Neural crest cell (in vitro differentiated cells): ENCODE measurements at places on chromosomes 2 and 18.

DNA sequence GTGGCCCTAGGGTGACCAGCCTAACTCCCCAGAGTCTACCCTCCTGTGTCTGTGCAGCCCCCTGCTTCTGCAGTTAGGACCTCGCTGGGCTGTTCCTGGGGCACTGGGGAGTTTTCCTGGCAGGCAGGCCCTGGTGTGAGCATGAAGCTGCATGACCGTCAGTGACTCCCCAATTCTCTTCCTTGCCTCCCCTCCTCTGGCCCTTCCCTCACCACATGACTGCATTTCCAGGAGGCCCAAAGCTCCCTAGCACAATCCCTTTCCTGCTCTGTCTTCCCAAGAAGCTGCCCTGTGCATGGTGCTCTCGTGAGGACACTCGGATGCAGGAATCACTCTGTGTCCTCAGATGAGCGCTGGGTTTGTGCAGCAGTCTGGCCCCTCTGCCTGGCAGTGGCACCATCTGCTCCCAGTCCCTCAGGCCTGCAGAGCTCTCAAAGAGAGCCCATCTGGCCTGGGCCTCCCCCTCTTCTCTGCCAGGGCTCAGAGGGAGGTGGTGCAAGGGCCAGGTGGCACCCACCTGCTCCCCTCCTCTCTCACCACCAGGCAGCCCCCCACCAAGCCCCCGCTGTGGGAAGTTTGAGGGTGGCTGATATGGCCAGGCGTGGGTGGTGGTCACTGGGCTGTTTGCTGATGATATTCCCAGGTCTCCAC lies 125.6 kb upstream of the HS6ST1 start:
- DNase-seq = no peak

- no peak for DNase-seq
Measured at GRCh38 chr2:119180892-119181291, 22.3 kb upstream of the C1QL2 start.

GRCh38 chr18:69401226-69401971 lies 711 bp downstream of the DOK6 start:
- DNase-seq = peak; percentile 30

- DNase-seq = no peak
Measured at GRCh38 chr2:127627740-127628571, 18.0 kb upstream of the GPR17 start.

DNA sequence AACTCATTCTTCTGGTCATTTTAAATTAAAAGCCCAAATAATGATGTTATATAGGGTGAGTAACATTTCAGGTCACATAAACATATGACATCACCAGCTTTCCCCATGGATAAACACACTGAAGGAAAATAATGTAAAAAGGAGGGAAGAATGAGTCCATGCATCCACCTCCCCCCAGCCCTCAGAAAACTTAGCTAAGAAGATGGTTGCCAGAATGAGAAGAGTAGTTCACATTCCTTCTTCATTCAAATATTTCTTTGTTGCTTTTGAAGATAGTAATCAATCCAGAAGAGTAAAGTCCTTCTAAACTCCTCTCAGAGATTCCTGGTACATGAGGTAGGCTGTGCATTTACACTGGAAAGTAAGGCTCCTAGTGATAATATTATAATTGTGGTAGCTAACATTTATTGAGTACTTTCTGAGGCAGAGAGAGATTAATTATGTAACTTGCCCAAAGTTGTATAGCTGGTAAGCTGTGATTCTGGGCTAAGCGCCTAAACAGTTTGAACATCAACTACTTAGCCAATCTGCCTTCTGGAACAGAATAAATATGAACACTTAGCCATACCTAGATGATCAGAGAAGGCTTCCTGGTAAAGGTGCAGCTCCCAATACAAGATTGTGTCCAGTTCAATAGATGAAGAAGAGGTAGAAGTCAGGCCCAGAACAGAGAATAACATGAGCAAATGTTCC lies 256.7 kb upstream of the FN1 start:
- no peak for DNase-seq

DNA sequence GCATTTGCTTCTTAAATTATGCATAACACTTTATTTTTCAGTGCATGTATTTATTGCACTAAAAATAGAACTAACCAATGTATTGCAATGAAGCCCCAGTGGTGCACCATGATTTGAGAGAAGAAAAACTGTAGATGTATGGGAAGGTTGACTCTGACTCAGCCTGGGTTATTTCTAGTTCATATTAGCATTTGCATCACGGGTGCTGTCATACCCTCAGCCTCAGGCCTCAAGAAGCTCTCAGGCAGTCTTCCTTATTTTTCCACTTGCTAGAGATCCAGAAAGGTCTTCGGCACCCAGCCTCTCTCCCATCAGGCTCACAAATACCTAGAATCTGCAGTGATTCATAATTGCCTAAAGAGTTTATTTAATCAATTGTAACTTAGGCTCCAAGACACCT lies 148.0 kb downstream of the DNER start:
- DNase-seq = no peak

GRCh38 chr2:15127876-15128275 lies 433.3 kb downstream of the NBAS start:
- DNase-seq = no peak

DNA sequence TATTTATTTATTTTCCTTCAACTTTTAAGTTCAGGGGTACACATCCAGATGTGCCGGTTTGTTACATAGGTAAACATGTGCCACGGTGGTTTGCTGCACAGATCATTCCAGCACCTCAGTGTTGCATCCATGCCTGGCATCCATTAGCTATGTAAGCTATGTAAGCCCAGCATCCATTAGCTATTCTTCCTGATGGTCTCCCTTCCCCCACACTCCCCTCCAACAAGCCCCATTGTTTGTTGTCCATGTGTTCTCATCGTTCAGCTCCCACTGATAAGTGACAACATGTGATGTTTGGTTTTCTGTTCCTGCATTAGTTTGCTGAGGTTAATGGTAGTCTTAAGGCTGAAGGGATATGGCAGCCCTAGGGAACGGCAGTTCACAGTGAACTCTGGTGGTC lies 203.4 kb downstream of the CTNNA2 start:
- no peak for DNase-seq

- no peak for DNase-seq
Measured at GRCh38 chr2:140498360-140498759, 1632.5 kb downstream of the LRP1B start.

DNA sequence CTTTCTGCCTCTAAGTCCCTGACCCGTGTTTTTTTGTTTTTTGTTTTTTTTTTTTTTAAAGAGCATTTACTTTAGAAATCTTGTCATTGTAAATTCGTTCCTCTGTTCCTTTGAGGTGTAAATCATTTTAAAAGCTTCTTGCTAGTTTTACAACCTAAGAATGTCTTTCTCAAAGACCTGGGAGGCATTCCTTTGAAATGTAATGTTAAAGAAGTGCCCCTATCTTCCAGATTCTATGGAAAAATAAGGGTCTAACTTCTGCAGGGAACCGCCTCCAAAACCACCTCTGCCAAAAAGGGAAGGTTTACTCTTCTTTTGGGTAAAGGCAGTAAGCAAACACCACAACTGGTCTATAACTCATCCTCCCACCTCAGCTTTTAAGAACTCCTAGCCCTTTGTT lies 259.6 kb upstream of the ZNF804A start:
- no peak for DNase-seq

DNA sequence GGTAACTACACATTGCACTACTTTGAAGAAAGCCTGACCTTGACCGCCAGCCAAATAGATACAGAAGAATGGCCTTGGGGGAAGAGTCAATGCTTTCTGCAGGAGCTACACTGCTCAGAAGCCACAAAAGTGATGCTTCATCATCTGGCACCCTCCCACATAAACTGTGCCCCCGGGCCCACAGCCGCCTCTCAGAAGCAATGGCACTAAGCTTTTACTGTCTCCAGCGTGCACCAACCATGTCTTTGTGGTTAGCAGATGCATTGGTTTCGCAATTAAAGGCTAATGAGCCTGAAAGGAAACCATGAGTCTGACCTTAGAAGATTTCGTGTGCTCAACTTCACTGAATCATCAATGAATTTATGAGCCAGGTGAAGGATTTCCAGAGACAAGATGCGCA lies 209.4 kb upstream of the TRIB2 start:
- no peak for DNase-seq

DNA sequence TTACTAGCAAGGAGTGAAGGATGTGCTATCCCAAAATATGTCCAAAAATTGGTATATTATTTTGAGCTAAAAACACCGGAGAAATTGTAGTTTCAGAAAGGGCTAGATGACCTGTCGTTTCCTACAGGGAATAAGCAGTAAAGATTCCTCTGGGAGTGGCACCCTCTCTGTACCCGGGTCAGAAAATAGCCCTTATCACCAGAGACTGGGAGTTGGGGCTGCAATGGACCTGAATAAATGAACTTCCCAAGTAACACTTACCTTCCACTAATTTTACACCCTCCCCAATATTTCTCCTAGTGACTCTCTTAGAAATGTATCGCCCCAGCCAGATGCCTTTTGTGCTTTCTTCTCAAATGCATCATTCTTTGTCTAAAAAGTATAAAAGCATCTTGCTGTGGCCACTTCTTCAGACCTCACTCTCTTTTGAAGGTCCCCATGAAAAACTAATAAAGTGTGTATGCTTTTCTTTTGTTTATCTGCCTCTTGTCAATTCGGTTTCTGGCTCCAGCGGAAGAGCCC lies 734 bp upstream of the RMC1 start:
- no peak for DNase-seq

DNA sequence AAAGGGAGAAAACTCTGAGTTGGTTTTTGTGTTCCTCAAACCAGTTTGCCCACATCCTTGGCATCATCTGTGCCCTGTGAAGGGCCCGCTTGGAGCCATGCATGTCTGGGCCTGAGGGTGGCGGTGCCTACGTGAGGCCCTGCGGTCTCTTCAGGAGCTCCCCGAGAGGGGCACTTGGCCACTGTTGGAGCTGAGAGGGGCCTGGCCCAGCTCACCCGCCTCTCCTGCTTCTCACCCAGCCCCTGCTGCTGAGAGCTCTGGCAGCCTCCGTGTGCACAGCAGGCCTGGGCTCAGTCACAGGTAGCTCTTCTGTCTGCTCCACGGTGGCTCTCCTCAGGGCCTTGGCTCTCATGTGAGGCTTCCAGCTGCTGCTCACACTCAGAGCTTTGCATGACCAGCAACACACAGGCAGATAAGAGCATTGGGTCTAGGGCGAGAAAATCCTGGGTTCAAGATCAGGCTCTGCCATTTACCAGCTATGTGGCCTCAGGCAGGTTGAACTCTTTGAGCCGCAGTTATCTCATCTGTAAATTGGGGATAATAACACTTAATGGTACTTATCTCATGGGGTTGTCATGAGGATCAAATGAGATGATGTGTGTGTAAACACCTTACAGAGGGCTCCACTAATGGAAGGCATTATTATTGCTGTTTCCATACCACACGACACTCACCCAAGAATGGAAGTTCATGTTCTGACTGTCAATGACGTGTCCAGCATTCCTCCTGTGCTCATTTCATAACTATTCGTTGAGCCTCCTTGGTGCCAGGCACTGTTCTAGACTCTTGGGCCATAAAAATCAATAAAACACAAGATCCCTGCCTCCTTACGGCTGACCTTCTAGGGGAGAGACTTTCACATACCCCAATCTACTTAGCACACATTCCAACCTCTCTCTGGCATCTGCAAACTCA lies 41.6 kb upstream of the PLB1 start:
- DNase-seq = no peak

GRCh38 chr18:26133652-26134051 lies at the start of gene PSMA8:
Gene PSMA8, plus strand, starts transcription at chr18:26133869. Its CDS starts 97 bp downstream, at chr18:26133966.
- DNase-seq = no peak

GRCh38 chr2:79903222-79904000 lies 390.6 kb downstream of the CTNNA2 start:
- no peak for DNase-seq

DNA sequence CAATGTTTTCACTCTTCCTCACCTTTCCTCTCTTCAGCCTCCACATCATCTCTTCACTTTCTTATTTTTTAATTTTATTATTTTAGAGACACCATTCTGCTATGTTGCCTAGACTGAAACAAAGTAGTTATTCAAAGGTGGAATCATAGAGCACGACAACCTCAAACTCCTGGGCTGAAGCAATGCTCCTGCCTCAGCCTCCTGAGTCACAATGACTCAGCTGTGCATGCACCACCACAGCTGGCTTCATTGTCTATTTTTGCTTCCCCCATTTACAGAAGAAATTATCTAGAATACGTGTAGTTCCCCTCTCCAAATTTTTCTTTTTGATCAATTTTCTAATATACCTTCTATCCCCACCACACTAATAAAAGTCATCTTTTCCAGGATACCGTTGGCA lies 911.5 kb upstream of the SOX11 start:
- no peak for DNase-seq

DNA sequence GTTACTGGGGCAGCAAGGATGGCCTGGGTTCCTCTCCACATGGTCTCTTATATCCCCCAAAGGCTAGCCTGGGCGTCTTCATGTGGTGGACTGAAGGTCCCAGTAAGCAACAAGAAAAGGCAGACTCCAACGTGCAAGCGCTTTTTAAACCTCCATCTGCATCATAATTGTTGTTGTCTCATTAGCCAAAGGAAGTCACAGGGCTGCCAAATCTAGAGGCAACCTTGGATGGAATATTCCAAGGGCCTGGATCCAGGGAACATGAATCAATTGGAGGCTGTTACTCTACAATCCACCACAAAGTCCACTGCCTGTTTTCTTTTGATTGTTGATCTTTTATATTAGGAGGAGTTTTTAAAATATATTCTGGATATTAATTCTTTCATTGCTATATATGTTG lies 118.8 kb downstream of the SH3RF3 start:
- no peak for DNase-seq

DNA sequence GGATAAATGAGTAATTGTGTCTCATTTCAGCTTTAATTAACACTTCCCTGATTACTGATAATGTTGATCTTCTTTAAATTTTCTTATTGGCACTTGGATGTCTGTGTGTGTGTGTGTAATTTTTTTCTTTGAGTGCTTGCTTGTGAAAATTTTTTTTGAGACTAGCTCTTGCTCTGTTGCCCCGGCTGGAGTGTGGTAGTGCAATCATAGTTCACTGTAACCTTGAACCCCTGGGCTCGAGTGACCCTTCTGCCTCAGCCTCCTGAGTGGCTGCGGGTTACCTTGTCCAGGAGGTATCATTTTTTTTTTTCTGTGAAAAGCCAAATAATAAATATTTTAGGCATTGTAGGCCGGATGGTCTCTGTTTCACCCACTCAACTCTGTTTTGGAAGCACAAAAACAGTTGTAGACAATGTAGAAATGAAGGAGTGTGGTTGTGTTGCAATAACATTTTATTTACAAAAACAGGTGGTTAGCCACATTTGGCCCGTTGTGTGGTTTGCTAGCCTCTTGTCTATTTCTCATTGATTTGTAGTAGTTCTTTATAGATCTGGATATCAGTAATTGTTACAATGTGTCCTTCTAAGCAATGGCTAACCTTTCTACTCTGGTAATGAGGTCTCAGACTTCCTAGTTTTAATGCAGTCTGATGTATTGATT lies 7.9 kb downstream of the IL1RL2 start:
- no peak for DNase-seq

DNA sequence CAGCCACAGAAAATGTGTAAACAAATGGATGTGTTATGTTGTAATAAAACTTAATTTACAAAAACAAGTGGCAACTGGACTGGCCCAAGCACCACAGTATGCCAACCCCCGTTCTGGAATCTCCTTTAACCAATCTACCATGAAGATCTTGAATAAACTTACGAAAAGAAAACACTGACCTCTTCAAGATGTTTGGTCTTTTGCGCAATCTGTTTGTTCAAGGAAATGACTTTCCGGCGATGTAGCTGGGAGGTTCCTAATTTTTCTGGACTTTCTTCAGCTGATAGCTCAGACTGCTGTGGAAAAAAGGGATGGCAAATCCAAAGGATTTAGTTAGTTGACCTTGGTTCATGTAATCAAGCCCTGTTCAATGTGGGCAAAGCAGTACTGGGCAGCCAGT lies 55.7 kb downstream of the CCDC93 start:
- DNase-seq = no peak

- DNase-seq = no peak
Measured at GRCh38 chr2:1633936-1634587, 110.3 kb downstream of the PXDN start.
